NCI-H1694 treated with DMSO at 0.1 percent for 48 hours (cell line): ENCODE measurements at places on chromosomes 6 and 20.

DNA sequence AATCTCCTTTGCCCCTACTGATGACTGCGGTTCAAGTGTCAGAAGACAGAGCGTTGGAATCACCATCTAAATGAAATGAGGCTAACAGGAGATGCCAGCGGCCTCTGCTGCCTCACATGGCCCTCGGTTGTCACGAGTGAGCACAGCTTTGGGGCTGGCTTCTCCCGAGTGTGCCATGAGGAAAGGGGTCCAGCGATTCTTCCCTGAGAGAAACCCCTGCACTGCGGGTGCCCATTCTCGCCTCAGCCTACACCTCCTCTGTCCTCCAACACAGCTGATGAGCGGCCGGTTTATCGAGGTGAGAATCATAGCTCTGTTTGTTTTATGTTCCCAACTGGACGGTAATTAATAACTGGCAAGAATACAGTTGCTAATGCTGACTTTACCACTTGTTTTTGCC, 144.7 kb upstream of the RPS6KA2 start:
- DNase-seq: no peak

DNA sequence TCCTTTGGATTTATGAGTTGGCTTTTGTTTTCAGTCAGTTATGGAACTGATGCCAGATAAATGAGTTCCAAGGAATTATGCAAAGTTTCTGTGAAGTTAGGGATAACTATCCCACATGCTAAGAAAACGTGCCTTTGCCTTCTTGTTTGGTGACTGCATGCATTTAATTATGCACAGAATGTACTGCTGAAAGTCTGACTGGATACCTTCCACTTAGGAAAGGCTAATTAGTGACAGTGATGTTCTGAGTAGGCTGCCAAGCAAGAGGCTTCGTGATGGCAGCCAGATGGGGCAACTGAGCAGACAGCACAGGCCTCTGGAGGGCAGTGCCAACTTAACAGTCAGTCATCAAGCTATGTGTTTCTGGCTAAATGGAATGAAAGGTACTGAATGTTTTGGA, 289.9 kb downstream of the CD109 start:
- peak; percentile 16 for DNase-seq

DNA sequence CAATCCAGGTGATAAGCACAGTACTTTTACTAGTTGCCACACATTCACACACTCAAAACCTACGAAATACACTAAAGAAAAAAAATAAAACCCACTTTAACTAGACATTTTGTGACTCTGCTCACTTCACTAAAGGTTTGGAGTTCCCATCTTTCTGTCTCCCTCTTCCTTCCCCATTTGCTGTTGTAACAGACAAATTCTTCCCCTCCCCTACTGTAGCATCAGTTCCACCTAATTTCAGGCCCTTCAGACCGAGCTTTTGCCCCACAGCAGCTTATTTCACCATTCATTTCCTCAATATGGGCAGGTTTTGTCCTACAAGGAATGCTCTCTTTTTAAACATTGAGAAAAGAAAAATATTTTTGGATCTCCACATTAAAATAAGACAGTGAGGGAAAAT, 31.3 kb upstream of the MRAP2 start:
- DNase-seq: no peak

- DNase-seq: no peak
Measured at GRCh38 chr20:55456316-55456940, 548.9 kb downstream of the CBLN4 start.

DNA sequence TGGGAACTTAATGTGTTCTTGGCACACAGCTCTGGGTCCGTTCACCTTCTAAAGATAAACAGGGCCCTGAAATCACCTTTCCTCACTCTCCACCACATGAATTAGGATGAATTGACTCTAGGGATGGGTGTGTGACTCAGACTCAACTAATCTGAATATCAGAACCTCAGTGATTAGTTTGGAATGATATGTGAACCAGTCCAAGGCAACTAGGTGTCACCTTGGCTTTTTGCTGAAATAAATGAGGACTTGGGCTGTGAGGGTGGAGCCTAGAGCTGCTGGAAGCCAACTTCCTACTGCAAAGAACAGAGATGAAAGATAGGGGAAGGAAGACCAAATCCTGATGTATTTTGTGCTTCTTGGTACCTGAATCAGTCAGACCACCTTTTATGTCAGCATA, 132.0 kb upstream of the RNF24 start:
- no peak for DNase-seq

DNA sequence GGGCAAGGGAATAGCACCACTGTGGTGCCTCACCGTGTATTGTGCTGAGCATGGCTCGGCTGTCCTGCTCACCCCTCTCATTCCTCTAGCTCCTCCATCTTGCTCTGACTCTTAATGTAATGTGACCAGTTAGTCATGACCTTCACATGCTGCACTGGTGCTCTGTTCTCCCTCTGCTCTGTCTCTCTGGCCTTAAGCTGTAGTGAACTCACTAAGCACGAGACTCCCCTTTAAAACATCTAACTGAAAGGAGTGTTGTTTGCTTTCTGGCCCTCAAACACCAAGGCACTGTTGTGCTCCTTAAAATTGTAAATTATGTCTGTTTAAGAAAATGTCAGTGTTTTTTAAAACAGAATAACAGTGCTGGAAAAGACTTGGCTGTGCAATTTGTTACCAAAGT, 140.4 kb downstream of the HDGFL1 start:
- DNase-seq: no peak

GRCh38 chr6:43269273-43270007, 26.2 kb downstream of the TTBK1 start:
- no peak for DNase-seq

DNA sequence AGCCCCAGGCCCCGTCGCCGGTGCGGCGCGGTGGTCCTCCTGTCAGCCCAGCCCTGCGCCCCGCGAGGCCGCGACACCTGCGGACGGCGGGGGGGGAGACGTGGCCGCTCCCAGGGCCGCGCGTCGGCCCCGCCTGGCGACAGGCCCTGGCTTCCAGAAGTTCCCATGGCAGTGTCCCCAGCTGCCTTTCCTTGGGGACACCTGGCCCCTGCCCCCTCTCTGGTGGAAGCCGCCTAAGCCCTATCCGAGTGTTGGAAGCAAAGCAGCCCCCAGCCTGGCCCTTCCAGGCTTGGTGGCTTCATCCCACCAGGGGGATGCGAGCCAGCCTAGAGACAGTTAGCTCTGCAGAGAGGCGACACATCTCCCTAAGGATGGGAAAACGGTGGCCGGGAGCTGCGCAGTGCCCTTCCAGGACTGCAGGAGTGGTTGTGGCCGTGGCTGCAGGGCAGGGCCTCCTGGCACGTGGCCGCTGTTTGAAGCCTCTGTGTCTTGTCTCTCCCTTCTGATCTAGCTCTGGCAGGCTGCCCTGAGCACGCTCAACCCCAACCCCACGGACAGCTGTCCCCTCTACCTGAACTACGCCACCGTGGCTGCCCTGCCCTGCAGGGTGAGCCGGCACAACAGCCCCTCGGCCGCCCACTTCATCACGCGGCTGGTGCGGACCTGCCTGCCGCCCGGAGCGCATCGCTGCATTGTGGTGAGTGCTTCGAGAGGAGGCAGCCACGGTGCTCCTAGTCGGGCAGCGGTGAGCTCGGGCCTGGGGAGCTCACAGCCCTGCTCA, 816 bp downstream of the NPEPL1 start:
- DNase-seq: no peak

DNA sequence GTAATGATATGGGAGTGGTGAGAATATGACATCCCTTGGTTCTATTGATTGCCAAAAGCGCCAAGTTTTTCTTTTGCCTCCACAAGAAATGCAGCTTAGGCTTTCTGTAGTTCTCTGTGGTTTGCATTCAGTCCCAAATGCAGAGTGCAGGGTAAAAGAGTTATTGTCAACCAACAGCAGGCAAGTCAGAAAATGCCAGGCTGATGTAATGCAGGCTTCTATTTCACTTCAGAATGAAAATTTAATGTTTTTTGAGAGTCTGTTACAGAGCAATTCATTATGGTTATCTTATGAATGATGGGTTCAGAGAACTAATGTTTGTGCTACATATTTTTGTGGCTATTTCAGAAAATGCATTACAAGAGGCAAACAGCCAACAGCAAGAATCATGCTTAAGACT, 293.5 kb downstream of the CENPW start:
- DNase-seq: no peak

GRCh38 chr20:23350904-23351838, 580 bp downstream of the NXT1 start:
- DNase-seq: no peak

- DNase-seq: no peak
Measured at GRCh38 chr6:119608994-119609393, 259.4 kb upstream of the MAN1A1 start.

DNA sequence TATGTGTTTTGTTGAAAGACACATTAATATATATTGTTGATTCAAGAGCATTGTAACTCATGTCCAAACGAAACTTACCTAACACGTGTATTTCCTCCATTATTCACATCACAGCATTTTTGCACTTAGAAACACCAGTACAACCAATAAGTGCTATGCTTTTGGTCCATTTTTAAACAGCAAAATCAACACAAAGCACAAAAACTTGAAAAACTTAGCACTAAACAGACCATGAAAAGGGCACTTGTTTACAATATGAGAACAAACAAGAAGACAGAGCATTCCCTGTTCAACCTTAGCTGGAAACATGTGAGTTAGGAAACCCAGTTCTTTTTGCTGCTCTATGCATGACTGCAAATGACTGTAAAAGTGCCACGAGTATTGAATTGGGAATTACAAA, 9.6 kb downstream of the GLYATL3 start:
- no peak for DNase-seq

DNA sequence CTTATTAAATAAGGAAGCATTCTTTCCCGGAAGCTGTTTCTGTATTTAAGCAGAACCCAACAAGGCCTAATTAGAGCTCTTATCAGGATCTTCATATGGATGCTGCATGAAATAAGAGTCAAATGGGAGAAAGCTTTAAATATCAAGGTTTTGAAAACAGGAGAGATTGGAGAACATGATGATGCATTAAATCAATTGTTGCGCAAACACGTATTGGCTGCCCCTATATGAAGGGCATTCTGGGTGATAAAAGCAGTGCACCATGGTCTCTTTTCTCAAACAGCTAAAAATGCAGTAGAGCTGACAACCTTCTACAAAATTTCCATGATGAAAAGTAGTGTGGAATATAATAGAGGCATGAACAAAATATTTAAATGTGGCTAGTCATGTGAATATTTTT, 98.9 kb downstream of the TBXT start:
- DNase-seq: no peak

- no peak for DNase-seq
Measured at GRCh38 chr6:42916288-42916687, 435 bp downstream of the PTCRA start.

- no peak for DNase-seq
Measured at GRCh38 chr6:167708501-167709094, 118.1 kb upstream of the AFDN start.

- DNase-seq: no peak
Measured at GRCh38 chr6:107156617-107157016, 41.3 kb upstream of the BEND3 start.

DNA sequence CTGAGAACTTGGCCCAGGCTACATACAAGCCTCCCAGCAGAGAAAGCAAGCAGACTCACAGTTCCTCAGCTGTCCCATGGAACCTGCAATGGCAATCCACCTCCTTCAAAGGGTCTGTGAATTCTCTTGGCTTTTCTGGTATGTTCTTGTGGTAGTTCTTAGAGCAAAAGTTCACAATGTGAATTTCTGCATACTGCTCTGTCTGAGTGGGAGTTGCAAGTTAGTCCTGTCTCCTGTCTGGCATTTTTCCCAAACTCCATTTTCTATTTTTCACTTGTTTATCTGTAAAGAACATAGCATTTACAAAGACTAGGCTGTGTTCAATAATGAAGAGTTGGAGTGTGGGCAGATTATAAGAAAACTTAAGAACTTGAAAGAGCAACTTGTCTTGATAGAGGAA, 269.9 kb downstream of the BCKDHB start:
- no peak for DNase-seq

DNA sequence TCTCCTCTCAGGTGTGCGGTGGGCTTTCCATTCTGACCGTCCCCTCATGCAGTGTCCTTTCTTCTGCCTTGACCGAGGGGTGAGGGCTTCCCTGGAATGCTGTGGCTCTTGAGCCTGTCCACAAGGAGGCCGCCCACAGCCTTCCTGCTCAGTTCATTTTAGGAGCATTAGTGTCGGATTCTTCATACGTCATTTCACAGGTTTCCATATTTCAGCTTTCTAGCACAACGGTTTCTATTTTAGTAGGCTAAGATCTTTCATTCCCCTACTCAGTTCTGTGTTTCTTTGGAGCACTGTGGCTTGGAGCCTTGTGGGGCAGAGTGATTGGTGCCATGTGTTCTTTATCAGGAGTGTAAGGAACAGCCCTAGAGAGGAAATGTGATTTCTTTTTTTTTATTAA, 5.5 kb downstream of the PPP1R3G start:
- no peak for DNase-seq

DNA sequence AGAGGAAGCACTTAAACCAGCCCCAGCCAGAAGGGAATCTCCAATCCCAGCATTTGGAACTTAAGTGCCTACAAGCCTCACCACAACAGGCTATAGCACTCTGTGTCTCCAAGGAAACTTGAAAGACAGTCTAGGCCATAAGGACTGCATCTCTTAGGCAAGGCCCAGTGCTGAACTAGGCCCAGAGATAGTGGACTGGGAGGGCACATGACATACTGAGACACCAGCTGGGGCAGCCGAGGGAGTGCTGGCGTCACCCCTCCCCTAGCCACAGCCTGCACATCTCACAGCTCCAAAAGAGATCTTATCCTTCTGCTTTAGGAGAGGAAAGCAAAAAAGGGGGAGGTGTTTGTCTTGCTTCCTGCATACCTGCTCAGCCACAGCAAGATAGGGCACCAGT, 618.5 kb downstream of the COL12A1 start:
- no peak for DNase-seq

DNA sequence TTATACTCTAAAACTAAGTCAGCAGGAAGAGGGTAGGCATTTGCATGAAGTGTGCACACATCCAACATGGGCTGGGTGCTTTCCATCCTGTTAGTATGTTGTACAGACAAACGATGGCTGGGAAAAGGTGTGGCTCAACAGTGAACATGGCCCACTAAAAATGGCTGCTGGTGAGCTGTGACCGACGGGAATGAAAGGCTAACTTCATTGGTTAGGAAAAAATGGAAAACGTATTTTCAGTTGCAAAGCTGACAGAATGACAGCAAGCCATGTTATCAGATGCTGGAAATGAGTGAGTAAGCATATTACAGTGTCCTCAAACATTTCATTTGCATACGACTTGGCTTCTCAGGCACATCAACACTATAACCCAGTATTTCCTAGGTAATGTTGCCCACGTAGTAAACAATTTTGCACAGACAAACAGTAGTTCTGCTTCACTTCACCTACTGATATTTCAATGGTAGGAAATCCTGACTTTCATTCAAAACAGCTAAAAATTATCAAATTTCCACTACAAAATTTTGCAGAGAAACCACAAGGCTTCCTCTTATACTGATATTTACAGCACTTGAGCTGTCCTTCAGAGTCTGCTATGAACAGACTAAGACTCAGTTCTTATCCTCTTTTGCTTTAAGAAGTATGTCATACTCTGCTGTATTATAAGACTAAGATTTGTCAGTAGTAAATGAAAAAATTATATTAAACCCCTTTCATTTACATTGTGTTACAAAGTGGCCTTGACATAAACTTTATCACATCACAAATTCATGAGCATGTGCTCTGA, 98.9 kb downstream of the IRF4 start:
- no peak for DNase-seq

- no peak for DNase-seq
Measured at GRCh38 chr20:2026004-2026403, 32.1 kb upstream of the PDYN start.

GRCh38 chr6:43254138-43254817, 11.0 kb downstream of the TTBK1 start:
- DNase-seq: no peak

- DNase-seq: no peak
Measured at GRCh38 chr6:27867945-27868300, 44.3 kb downstream of the OR2B2 start.
